ENCODE measurements at places on chromosomes 16 and 17. TPM values are rescaled to one million over a fixed set of nuclear protein-coding genes. Genes with fewer than 3 reads are reported as not detected.

STXBP4 gene
- total RNA-seq: 9.6 TPM

- H3K36me3 ChIP-seq: no peaks in the 10 kb centered on the region
- H3K27ac ChIP-seq: no peak overlapping the region
- H3K4me3 ChIP-seq: no peak overlapping the region
- H3K4me1 ChIP-seq: no peaks in the 10 kb centered on the region
- H3K27me3 ChIP-seq: no peaks in the 10 kb centered on the region
- no peak for DNase-seq
These were observed 23.2 kb downstream of the NT5M start for GRCh38 chr17:17326275-17326875.

GRCh38 chr16:69463876-69464275, 39.5 kb downstream of the CYB5B start:
- H3K27ac ChIP-seq: no peak overlapping the region
- DNase-seq: no peak
- peaks cover 18% of the 10 kb centered on the region for H3K36me3 ChIP-seq
- H3K27me3 ChIP-seq: no peaks in the 10 kb centered on the region

HOXB13 gene
- total RNA-seq: 5.4 TPM

DNA sequence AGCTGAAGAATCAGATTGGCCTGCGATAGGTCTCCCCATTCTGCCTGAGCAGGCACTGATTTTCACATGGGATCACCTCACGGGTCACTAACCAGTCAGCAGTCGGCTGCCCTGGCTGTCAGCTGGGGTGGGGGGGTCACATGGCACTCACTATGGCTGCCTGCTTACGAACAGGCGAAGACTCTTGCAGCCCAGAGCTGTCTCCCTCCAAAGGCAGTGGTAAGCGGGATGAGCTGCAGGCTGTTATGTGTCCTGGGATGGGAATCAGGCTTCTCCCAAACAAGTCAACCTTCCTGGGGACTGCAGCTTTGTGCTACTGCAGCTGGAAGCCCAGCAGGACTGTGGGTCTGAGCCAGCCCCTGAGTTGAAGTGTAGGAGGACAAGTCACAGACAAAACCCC, 29.0 kb upstream of the ADORA2B start:
- peaks cover 13% of the 10 kb centered on the region for H3K4me1 ChIP-seq
- H3K27ac ChIP-seq: no peak overlapping the region
- no peaks in the 10 kb centered on the region for H3K27me3 ChIP-seq
- no peak overlapping the region for H3K4me3 ChIP-seq
- no peaks in the 10 kb centered on the region for H3K36me3 ChIP-seq

GSDMA gene
- total RNA-seq: 0.74 TPM

GRCh38 chr17:29100296-29100695, 57.4 kb downstream of the PIPOX start:
- peaks cover 78% of the 10 kb centered on the region for H3K36me3 ChIP-seq
- DNase-seq: no peak
- no peaks in the 10 kb centered on the region for H3K4me1 ChIP-seq
- no peaks in the 10 kb centered on the region for H3K27me3 ChIP-seq
- no peak overlapping the region for H3K4me3 ChIP-seq
- H3K27ac ChIP-seq: no peak overlapping the region

- peaks cover 4% of the 10 kb centered on the region for H3K27me3 ChIP-seq
- no peaks in the 10 kb centered on the region for H3K36me3 ChIP-seq
- no peak for DNase-seq
These were observed 17.0 kb downstream of the ALOX15B start for GRCh38 chr17:8055851-8056231.

GRCh38 chr16:68592466-68593337, 52.4 kb upstream of the CDH3 start:
- H3K4me1 ChIP-seq: no peaks in the 10 kb centered on the region
- no peak overlapping the region for H3K27ac ChIP-seq
- H3K4me3 ChIP-seq: no peak overlapping the region

DNA sequence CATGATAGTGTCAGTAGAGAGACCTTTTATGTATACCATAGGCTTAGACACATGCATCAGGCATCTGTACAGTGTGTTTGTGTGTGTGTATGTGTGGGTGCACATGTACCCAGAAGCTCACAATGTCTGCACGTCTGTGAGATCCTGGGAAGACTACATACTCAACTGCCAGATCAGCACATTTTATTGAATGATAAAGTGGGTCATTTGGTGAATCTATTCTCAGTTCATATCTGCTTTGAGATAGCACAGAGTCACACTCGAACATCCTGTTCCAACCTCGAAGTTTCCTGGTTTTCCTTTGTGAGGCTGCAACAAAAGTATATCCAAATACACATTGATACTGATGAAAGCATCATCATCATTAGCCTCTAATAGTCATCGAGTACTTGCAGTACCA, 63.6 kb downstream of the MAF start:
- H3K4me3 ChIP-seq: no peak overlapping the region
- DNase-seq: no peak
- no peaks in the 10 kb centered on the region for H3K36me3 ChIP-seq
- H3K27ac ChIP-seq: no peak overlapping the region
- no peaks in the 10 kb centered on the region for H3K27me3 ChIP-seq

GRCh38 chr17:39123627-39124026, 27.8 kb downstream of the PLXDC1 start:
- no peak overlapping the region for H3K4me3 ChIP-seq
- no peaks in the 10 kb centered on the region for H3K27me3 ChIP-seq

DNA sequence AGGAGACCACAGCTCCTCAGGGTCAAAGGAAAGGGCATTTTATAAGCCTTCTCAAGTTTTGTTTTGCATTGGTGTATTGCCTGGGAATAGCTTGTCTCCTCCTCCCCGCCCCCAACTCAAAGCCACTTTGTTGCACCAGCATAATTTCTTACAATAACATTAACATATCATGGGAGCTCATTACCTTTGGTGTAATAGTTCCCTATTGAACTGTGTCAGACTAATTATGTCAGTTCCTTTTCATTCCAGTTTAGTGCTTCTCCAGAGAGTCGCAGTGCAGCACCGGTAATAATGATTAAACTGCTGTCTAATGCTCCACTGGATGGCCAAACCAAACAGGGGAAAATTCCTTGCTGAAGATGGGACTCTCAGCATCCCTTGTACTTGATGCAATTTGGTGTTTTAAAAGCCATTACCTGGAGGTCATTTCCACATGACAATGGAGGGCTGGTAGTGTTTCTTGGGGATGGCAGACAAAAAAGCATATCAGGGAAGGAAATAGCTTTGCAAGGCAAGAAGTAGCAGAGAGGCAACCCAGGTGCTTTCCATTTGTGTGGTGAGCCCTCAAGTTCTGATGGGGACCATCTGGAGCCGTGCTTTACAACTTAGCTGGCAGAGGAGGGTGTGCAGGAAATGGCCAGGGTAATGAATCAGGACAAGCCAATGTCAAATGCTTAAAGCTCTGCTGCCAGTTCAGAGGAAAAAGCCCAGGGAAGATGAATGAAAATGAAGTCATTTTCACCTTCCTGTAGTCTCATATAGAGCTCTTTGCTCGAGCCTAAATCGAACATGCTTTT, 91.5 kb upstream of the NLRP1 start:
- no peak overlapping the region for H3K27ac ChIP-seq
- no peak for DNase-seq
- no peak overlapping the region for H3K4me3 ChIP-seq
- H3K36me3 ChIP-seq: no peaks in the 10 kb centered on the region
- no peaks in the 10 kb centered on the region for H3K27me3 ChIP-seq

DNA sequence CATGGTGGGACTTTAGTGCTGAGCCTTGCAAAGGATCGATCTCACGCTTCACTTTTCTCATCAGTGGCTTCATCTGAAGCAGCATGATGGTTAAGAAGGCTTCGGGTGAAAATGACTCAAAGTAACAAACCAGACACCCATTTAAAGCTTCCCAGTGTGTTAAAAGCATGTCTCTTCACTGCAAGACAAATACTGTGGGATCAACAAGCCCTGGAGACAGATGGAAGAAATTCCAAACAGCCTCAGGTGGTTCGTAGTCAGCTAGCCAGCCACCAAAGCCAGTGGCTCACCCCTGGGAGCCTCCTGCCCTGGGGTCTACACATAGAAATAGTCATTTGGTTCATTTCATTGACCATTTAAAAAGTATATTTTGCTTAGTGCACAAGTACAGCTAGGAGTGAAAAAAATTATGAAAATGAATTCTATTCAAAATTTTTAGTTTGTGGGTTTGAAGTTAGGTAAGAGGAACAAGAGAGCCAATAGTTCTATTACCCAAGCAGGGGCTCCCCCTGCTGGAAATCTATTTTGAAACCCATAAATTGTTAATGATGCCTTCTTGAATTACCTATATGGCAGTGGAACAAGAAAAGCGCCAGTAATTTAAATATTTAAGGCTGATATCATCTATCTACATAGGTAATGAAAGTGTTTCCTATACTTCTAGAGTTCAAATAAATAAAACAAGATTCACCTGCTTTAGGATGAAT, 51.6 kb downstream of the PMP22 start:
- no peaks in the 10 kb centered on the region for H3K27me3 ChIP-seq
- no peaks in the 10 kb centered on the region for H3K4me1 ChIP-seq
- no peak for DNase-seq
- no peak overlapping the region for H3K27ac ChIP-seq
- H3K36me3 ChIP-seq: no peaks in the 10 kb centered on the region
- H3K4me3 ChIP-seq: no peak overlapping the region

DNA sequence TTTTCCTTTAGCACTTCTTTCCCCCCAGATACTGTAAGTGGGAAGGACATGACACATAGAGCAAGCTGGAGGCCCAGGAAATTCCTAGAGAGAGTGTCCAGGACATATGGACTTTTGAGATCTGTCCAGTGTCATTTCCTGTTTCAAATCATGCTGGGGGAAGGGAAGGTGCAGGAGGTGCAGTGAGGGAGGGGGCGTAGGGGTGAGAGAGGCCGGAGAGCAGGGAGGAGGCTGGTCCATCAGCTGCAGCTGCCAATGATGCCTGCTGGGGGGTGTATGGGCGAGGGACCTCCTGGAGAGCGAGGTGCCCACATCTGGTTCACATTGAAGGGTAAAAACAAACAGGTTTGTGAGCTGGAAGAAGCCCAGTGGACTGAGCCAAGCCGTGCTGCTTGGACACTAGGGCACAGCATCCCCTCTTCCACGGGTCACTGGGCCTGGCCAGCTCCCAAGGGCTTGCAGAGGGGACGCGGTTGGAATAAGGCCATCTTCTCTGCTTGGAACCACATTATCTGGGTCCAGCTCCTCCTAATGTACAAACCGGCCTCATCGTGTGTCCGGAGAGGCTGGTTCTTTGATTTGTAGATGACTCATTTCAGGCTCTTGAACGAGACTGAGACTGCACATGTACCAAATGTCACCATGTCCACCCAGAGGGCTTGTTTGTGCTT, 70.4 kb upstream of the SMURF2 start:
- H3K27me3 ChIP-seq: no peaks in the 10 kb centered on the region
- no peak for DNase-seq
- peaks cover 11% of the 10 kb centered on the region for H3K4me1 ChIP-seq

- H3K27ac ChIP-seq: no peak overlapping the region
- H3K36me3 ChIP-seq: no peaks in the 10 kb centered on the region
- H3K27me3 ChIP-seq: no peaks in the 10 kb centered on the region
- no peak for DNase-seq
- H3K4me3 ChIP-seq: no peak overlapping the region
- peaks cover 15% of the 10 kb centered on the region for H3K4me1 ChIP-seq
These were observed 3.1 kb upstream of the SGCA start for GRCh38 chr17:50162466-50163254.

SMIM22 gene
- not detected for total RNA-seq

DNA sequence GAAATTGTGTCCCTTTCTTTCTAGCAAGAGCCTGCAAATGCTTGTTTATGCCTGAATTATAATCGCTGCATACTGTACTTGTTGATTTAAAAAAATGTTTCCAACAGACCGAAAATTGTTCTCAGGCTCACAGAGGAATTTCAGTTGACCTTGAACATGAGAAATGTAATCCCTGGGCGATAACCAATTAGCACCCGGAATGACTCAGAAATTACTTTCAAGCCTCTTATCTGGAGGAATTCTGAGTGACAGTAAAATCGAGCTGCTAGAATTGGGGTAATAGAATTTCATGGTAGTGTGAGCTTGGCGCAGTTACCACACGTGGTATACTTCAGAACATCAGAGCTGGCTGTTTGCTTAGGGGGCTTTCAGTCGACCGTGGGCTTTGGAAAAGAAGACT, 139.1 kb upstream of the CACNG3 start:
- H3K27me3 ChIP-seq: no peaks in the 10 kb centered on the region
- no peak overlapping the region for H3K27ac ChIP-seq
- H3K36me3 ChIP-seq: no peaks in the 10 kb centered on the region
- no peak for DNase-seq
- H3K4me1 ChIP-seq: no peaks in the 10 kb centered on the region

SLC16A6 gene
- 2.7 TPM for total RNA-seq

- no peaks in the 10 kb centered on the region for H3K36me3 ChIP-seq
- H3K27me3 ChIP-seq: no peaks in the 10 kb centered on the region
- peak overlapping the region; percentile 16 for H3K27ac ChIP-seq
- DNase-seq: no peak
These were observed 6.3 kb downstream of the GAN start for GRCh38 chr16:81321039-81321438.

TEX19 gene
- total RNA-seq: not detected

DNA sequence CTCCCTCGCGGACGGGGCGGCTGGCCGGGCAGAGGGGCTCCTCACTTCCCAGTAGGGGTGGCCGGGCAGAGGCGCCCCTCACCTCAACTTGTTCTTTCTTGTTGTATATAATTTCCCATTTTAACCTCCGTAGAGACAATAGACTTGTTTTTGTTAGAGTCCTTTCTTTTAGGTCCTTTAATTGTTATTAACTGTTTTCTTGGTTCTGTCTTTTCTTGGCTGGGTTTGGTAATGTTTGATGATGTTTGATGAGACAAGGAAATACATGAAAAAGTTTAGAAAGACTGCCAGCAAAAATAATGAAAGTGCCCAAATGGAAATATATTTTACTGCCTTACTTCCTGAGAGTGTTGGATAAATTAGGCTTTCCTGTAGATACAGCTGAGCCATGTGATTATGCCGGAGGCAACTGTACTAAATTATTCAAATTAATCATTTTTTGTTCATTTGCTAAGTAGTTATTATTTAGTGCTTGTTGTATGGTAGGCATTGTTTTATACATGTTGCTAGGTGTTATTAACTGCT, 30.9 kb downstream of the PRPSAP2 start:
- no peak overlapping the region for H3K27ac ChIP-seq
- peaks cover 52% of the 10 kb centered on the region for H3K36me3 ChIP-seq
- no peak for DNase-seq
- H3K4me1 ChIP-seq: no peaks in the 10 kb centered on the region

GRCh38 chr17:51319186-51319585, 58.8 kb downstream of the UTP18 start:
- H3K27ac ChIP-seq: no peak overlapping the region
- no peaks in the 10 kb centered on the region for H3K27me3 ChIP-seq
- no peak for DNase-seq
- H3K4me3 ChIP-seq: no peak overlapping the region

All from vagina (tissue), 2 donors.